Ureter (tissue), 1 donor: ENCODE measurements at places on chromosomes 5 and 9. TPM values are rescaled to one million over a fixed set of nuclear protein-coding genes. Genes with fewer than 3 reads are reported as not detected.

MED10 gene
- total RNA-seq, result 36.5 TPM

FAM221B gene
- 0.26 TPM for total RNA-seq

CTNND2 gene
- 8.0 TPM for total RNA-seq

CCDC192 gene
- 1.2 TPM for total RNA-seq

ADAMTS12 gene
- 1.7 TPM for total RNA-seq

PCDHGC5 gene
- total RNA-seq, result 2.8 TPM

MRPS2 gene
- total RNA-seq, result 34.5 TPM
